ENCODE measurements at places on chromosomes 7 and 10. TPM values are rescaled to one million over a fixed set of nuclear protein-coding genes. Genes with fewer than 3 reads are reported as not detected.

CLCN1 gene
- polyA plus RNA-seq = 0.05 TPM

DLD gene
- polyA plus RNA-seq = 48.2 TPM

HHEX gene
- polyA plus RNA-seq = not detected

ACHE gene
- polyA plus RNA-seq = not detected

PRSS37 gene
- polyA plus RNA-seq = not detected

OTUD1 gene
- polyA plus RNA-seq = 16.6 TPM

ITPRID1 gene
- not detected for polyA plus RNA-seq

SFTPD gene
- not detected for polyA plus RNA-seq

ABCF2 gene
- polyA plus RNA-seq = 29.4 TPM

EGR2 gene
- 0.47 TPM for polyA plus RNA-seq

INMT gene
- not detected for polyA plus RNA-seq
